Stimulated activated CD4-positive, alpha-beta T cell treated with anti-CD3 and anti-CD28 coated beads, TNF-alpha, amount 100 ng/mL, for 4 hours (primary cell): ENCODE measurements at places on chromosomes 5 and 9.

DNA sequence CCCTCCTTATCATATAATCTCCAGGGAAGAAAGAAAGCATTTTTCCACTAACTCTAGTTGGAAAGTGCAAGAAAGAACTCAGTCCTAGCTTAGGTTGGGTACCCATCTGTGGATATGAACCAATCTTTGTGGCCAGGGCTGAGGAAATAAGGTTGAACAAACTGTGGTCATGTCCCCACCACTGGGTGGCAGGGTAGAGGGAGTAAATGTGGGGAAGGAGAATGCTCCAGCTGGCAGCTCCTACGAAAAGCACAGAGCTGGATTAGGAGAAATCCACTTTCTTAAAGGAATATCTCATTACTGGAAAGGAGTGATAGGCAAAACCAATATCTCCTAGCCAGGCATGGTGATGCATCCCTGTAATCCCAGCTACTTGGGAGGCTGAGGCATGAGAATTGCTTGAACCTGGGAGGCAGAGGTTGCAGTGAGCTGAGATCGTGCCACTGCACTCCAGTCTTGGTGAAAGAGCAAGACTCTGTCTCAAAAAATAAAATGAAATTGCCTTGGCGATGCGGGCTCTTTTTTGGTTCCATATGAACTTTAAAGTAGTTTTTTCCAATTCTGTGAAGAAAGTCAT lies 175.1 kb downstream of the CCDC192 start:
- DNase-seq = no peak

- no peak for DNase-seq
Measured at GRCh38 chr9:89175828-89176261, 2.8 kb downstream of the SHC3 start.

DNA sequence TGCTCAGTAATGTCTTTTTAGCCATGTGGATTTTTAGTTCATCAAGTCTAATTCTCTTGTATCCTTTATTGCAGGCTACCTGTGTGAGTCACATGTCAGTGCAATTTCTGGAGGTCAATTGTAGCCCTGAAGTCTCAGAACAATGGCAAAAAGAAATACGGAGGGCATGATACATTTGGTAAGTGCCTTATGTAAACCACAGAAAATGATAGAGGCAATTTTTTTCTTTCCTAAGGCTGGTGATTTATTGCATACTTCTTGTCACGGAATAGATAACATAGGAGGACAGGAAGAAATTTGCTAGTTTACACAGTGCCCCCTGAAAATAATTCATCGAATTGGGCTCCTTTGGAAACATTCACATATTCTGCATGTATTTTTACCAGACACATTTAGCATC lies 235.9 kb downstream of the DMRTA1 start:
- no peak for DNase-seq

GRCh38 chr5:39599721-39600431 lies 175.1 kb upstream of the DAB2 start:
- no peak for DNase-seq

- DNase-seq = no peak
Measured at GRCh38 chr9:125609744-125610143, 97.3 kb downstream of the MAPKAP1 start.

DNA sequence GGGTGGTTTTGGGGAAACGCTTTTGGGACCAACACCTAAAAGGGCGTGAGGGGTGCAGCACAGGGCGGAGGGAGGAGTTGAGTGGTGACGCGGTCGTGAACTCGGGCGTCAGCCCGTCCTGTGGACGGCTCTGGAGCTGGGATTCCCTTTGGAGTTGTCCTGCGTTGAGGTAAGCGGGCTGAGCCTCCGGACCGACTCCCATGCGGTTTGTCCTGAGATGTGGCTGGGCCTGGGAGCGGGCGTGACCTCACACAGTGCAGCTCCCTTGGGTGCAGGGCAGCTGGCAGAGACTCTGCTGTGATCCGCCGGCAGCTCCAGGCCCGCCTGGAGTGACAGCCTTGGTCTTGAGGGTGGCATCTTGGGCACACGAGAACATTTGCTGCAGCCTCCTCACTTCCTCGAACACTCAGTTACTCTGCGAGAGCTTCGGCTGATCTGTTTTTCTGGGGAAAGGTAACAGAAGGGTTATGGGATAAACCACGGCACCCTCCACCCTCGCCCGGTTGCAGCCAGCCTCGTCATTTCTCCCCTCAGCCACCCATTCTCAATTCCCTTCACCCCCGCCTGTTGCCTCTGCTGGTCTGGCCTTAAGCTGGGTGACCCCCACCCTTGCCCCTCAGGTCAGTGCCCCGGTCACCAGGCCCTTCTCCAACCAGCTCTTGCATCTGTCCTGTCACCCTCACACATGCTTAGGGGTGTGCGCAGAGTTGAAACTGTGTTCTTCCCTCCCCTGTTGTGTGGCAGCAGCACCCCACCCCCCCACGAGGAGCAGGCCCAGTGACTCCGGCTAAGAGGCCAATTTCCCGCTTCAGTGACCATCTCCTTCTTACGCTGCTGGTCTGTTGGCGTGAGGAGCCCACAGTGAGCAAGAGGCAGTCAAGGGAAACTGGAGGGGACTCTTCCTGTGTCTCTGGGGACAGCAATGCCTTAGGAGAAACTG lies 94.2 kb upstream of the COL5A1 start:
- DNase-seq = no peak

DNA sequence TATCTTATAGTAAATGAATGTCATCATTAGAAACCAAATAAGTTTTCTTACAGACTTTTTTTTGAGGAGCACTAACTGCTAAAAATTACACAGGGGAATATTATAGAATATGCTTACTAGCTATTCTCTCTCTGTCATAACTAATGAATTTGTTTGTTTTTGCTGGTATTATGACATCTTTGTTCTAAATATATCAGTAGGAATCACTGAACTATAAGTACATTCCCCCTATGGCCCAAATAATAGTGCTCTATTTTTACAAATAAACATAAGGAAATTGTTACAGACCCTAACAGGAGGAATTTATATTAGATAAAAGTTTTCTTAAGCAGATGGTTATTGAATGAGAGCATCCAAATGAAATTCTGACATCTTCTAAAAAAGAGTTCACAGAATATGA lies 83.0 kb upstream of the RIOK2 start:
- DNase-seq = no peak

DNA sequence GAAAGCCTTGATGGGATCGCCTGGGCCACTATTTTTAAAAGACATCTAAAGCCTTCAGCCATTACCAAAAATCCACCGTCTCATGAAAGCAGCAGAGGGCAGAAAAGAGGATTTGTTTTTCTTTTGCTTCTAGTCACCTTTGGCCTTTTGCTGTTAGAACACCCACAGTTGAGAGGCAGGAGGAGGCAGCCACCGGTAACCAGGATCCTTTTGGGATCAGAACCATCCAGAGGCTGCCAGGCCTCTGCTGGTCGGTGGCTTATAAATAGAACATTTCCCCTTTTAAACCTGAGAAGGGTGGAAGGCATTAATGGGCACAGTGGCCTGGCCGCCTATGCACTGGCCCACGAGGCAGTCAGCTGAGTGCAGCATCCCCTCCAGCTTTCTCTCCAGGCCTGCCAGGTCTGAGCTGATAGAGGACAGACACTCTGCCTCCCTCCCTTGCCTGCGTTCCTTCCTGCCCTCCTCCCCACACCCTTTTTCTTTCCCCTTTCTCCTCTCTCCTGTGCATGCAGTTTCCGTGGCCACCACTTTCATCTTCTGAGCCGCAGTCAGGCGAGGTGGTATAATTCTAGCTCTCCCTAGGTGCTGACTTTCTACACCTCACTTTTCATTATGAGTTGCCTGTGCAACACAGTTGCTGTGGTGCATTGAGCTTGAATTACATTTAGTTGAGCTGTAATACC lies 253.4 kb downstream of the ARHGAP26 start:
- DNase-seq = no peak
